Stimulated activated CD8-positive, alpha-beta memory T cell treated with anti-CD3 and anti-CD28 coated beads, Interleukin-12 subunit alpha, Interleukin-12 subunit beta, amount 100 ng/mL, for 1 hour (primary cell): ENCODE measurements at places on chromosomes 6 and 20.

DNA sequence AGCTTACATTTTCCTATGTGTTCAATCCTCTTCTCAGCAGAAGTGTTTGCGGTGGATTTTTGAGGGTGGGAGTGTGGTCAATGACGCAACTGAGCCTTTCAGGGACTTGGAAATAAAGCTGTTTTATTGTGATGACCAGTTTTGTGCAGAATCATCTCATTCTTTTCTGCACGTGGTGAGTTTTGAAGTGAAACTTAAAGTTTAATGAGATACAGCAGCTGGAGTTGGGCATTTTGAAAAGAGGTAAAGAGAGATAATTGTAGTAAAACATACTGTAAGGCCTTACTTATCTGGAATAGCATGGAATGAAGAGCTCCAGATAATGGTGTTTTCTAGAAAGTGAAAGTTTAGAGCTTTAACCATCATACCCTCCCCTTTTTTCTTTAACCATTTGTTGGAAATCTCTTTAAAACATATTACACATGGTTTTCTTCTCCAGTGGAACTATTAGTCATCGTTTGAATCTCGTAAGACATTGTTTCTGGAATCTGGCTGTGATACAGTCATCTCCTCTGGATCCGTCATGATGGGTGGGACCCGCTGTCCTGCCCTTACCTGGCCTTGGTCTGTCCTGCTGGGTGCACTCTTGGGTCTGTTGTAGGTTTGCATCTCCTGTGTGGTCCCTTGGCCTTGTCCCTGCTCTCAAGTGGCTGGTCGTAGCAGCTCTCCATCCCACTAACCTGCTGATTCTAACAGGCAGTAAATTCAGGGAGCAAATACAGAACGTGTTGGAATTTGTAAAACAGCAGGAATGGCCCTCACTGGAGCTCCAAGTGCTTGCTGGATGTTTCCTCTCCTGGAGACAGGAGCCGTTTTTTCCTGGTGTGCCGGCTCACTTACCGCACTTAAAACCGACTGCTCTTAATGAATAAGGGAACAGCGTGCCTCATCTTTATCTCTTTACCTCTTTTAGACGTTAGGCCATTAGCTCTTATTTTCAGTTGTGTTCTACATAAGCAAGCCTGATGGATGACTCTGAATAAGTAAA, 29.8 kb downstream of the UST start:
- no peak for DNase-seq

DNA sequence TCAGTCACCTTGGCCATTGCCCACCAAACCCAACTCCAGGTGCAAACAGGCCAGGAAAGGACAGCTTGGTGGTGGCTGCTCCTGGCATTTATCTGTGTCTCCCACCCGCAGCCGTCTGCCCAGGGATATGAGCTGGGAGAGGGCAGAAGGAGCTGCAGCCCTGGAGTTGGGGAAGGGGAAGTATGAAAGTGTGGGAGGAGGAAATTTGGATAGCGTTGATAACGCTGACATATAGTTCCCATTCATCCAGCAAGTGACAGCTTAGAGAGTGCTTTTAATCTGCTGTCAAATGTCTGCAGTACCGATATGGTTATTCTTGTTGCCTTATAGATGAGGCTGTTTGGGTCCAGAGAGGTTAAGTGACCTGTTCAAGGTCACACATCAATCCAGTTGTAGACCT, 741 bp downstream of the KCNK16 start:
- DNase-seq = no peak

GRCh38 chr6:120173250-120173649, 823.7 kb upstream of the MAN1A1 start:
- DNase-seq = no peak

GRCh38 chr6:28506807-28507475, 8.7 kb downstream of the GPX6 start:
- no peak for DNase-seq

- DNase-seq = no peak
Measured at GRCh38 chr6:91088515-91088914, 501.6 kb upstream of the MAP3K7 start.

DNA sequence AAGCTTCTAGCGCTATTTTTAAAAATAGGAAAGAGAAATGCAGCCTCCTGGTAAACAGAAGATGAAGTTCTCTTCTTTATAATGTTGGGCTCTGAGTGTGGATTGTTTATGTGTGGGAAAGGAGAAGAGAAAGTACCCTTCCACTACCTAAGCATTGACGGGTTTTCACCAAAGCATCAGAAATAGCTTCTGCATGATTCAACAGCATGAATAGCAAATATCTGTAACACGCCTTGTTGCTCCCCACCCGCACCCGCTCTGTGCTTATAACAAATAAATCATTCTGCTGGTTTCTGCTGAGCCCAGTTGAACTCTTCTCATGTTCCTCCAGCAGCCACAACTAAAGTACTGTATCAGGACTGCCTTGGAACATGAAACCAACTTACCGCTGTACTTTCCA, 20.7 kb downstream of the TXLNB start:
- no peak for DNase-seq

DNA sequence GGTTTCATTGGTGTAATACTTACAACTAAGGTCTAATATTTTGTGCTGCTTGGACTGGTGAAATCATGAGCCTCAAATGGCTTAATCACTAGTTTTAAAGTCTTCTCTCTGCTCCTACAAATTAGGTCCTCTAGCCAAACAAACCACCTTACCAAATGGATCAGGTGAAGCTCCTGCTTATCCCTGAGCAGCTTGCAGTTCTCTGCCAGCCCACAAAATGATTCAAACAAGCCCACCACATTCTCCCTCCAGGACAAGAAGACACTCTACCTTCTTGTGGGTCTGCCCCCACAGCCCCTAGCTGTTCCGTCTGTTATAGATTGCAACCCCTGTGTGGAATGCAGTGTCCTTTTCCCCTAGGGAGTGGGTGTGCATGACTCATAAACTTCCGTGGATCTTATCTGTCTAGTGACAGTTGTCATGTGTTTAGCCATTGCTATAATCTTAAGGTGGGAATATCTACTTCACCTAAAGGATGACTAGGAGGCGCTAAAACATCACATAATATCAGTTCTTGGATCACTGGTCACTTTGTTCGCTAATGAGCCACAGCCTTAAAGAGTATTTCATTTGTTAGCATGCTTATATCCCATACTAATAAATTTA, 940.5 kb upstream of the MANEA start:
- no peak for DNase-seq

DNA sequence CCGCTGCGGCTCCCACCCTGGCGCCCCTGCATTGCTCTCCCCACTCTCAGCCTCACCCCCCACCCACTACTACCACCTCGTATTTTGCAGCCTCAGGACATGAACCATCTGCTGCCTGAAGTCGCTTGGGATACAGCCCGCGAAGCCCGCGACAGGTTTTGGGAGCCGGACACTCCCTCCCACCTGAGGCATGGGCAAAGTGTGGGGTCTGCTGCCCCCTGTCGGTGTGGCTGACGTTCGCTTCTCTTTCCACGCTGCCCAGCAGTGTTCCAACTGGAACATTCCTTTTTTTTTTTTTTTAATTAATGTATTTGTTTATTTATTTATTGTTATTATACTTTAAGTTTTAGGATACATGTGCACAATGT, 15.3 kb upstream of the LPA start:
- DNase-seq = no peak

GRCh38 chr6:79520534-79520933, 16.7 kb downstream of the LCA5 start:
- no peak for DNase-seq

- no peak for DNase-seq
Measured at GRCh38 chr6:166925141-166925996, 31.0 kb downstream of the RNASET2 start.

- DNase-seq = no peak
Measured at GRCh38 chr20:5148581-5148980, 21.8 kb downstream of the CDS2 start.

GRCh38 chr6:24543683-24544082, 48.9 kb downstream of the ALDH5A1 start:
- no peak for DNase-seq

GRCh38 chr6:8082954-8083858, 19.0 kb upstream of the BLOC1S5 start:
- no peak for DNase-seq

- DNase-seq = no peak
Measured at GRCh38 chr6:106426250-106426970, 65.9 kb downstream of the CRYBG1 start.

DNA sequence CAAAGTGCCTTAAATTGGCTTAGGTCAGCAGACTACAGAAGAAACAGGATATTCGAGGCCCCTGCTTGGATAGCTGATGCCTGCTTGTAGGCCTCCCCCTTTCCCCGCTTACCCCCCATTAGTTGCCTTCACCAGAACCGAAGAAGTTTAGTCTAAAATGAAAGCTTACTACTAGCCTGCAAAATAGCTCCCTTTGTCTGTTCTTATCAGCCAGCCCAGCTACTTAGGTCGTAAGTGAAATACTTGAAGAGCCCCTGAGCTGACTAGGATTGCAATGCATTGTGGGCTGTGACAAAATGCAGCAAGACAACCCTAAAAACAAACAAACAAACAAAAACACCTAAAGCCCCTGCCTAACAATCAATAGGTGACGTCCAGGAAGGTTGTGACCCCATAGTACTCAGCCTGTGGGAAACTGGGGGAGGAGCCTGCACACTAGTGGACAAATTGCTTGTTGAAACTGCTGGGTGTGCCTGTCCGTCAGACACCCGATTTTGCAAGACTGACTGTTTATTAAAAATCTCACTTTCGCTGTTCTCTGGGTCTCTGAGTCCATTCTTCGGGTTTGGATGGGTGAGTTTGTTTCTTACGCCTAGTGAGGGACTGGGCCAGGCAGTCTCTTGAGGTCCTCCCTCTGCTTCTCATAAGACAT, 105.0 kb upstream of the DUSP22 start:
- DNase-seq = no peak

- no peak for DNase-seq
Measured at GRCh38 chr6:49849213-49849907, 17.0 kb downstream of the CRISP1 start.

GRCh38 chr6:144681334-144681733, 396.2 kb downstream of the UTRN start:
- DNase-seq = no peak

DNA sequence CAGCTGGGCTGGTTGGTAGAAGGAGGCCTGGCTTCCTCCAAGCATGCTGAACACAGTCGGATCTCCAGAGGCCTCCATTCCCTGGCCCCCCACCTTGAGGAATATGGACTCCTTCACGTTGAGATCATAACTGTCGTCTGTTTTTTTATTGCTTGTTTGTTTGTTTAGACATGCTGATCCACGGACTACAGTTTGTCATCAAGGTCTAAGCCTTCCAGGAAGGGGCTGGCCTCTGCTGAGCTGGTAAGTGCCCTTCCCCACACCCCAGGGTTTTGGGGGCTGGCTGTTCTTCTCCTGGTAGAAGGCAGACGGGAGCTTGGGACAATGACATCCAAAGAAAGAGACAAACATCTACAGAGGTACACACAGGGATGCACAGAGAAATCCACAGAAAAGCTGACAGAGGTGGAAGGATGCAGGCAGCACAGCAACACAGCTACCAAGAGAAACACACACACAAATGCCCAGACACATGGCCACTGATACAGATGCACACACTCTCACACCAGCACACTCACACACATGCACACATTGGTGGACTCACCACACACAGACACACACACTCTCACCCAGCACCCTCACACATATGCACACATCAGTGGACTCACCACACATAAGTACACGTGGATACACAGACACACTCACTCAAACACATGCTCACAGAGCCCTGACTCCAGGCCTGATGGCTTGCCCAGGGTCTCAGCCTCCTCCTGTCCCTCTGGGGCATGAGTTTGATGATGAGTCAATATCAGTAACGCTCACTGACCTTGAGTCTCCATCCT, 6.7 kb downstream of the BPIFA1 start:
- DNase-seq = no peak

DNA sequence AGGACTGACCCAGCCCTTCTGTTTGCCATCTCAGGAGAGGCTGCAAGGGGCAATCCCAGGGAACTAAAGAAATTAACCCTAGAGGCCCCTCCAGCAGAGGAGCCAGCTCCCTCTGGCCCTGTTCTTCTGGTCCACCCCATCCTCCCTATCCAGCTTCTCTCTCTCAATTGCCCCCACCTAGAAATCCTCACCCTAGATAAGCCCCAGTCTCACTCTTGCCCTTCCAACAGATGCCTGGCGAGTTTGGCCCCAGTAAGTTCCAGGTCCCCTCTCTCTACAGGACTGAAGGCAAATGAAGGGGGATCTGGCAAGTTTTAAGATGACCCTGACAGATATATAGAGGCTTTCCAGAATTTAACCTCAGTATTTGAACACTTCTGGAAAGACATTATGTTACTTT, 134.0 kb downstream of the THBS2 start:
- no peak for DNase-seq

DNA sequence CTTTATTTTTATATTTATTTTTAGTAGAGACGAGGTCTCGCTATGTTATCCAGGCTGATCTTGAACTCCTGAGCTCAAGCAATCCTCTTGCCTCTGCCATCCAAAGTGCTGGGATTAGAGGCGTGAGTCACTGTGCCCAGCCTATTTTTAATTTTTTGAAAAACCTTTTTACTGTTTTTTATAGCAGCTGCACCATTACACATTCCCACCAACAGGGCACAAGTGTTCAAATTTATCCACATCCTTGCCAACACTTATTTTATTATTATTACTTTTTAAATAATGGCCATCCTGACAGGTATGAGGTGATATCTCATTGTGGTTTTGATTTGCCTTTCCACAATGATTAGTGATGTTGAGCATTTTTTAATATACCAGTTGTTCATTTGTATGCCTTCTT, 42.5 kb downstream of the PACSIN1 start:
- DNase-seq = no peak

- DNase-seq = no peak
Measured at GRCh38 chr6:145055567-145055966, 679.8 kb downstream of the EPM2A start.

DNA sequence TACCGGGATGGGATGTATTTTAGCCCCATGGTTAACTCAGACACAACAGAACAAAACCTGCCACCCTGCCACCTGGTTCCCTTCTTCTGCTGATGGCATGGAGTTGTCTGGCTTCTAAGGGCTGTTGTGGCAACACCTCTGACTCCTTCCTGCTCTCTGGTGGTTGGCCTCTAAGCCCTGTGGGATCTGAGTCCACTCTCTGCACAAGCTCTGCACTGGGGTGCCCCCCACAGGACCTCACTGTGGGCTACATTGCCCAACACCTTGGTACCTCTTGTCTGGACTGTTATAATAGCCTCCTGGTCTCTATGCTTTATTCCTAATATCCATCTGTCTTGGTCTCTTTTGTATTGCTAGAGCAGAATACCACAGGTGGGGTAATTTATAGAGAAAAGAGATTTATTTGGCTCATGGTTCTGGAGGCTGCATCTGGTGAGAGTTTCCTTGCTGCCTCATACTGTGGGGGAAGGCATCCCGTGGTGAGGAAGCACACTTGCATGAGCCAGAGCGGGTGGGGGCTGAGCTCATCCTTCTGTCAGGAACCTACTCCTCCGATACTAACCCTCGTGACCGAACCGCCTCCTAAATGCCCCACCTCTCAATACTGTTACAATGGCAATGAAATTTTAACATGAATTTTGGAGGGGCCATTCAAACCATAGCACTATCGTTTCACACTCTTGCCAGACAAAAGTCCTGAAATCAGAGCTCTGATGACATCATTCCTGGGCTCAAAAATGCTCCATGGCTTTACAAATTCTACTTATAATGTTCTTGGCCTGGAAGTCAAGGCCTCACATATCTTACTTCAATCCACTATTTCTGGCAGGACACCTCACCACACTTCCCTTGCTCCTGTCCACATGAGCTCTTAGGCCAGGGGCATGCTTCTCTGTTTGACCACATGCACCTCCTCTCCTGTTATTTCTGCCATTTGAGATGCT, 127.2 kb downstream of the PAX1 start:
- no peak for DNase-seq
